Hypothalamus (tissue), 51 donors: ENCODE measurements at places on chromosomes 13 and 19.

GRCh38 chr13:40776232-40776631 is 5.2 kb upstream of the MRPS31 start:
- no peak for DNase-seq

- no peak for DNase-seq
Observed at GRCh38 chr13:104385404-104385803, 1319.2 kb upstream of the SLC10A2 start.

- no peak for DNase-seq
Observed at GRCh38 chr19:54606230-54606629, 12.8 kb downstream of the LILRA1 start.

GRCh38 chr13:40139896-40140520 is 484.5 kb downstream of the COG6 start:
- DNase-seq = no peak

GRCh38 chr19:30480097-30480496 is 107.9 kb downstream of the ZNF536 start:
- DNase-seq = no peak

DNA sequence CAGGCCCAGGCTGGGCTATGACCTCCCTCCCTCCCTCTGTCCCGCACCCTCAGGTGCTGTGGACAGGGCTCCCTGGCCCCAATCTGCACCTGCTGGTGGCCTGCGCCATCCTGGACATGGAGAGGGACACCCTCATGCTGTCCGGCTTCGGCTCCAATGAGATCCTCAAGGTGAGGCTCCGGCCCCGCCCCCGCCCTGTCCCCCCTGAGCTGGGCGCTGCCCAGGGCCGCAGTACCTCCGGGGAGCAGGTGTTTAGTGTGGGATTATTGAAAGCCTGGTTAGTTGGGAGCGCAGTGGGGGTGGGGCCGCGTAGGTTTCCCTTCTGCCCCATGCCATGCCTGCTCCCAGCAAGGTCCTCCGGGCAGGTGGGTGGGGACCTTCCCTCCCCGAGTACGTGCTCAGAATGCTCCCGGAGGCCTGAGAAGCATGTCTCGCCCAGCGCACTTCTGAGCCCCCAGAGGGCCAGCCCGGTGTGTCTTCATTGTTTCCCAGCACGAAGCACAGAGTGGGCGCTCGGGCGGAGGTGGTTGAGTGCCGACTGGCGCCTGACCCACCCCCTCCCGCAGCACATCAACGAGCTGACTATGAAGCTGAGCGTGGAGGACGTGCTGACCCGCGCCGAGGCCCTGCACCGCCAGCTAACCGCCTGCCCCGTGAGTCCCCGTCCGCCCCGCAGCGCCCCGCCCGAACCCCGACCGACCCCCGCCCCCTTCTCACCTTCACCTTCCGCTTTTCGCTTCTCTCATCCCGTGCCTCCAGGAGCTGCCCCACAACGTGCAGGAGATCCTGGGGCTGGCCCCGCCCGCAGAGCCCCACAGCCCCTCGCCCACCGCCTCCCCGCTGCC is 8.8 kb downstream of the IL4I1 start:
- no peak for DNase-seq

DNA sequence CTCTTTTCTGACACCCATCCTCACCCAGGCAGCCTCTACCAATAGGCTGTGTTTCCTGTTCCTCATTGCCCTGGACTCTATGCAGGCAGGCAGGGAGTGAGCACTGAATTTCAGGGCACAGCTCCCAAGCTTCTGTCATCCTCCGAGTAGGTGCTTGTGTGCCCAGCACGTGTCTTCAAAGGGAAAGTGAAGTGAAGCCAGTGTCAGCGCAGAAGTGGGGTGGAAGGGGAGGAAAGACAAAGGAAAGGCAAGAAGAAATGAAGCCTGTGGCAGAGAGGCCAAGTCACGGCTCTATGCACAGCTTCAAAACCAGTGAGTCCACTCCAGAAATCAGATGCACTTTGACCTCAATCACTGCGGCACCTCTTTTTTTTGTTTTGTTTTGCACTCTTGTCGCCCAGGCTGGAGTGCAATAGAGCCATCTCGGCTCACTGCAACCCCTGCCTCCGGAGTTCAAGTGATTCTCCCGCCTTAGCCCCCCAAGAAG is 16.9 kb downstream of the CEBPA start:
- DNase-seq = no peak

GRCh38 chr13:73572824-73573223 is 514.0 kb downstream of the KLF5 start:
- no peak for DNase-seq

DNA sequence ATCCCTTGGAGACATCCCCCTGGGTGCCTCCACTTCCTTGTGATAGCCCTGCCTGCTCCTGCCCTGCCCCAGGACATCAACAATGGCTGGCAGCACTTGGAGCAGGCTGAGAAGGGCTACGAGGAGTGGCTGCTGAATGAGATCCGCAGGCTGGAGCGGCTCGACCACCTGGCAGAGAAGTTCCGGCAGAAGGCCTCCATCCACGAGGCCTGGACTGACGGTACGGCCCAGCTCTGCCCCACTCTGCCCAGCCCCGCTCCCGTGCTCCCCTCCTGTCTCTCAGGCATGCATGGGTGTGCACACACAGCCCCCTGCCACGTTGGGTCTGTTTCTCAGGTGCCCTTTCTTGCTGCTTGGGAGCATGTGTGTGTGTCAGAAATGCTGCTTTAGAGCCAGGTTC is 26.4 kb downstream of the CAPN12 start:
- no peak for DNase-seq

GRCh38 chr13:110531671-110532083 is 29.8 kb downstream of the RAB20 start:
- DNase-seq = no peak

DNA sequence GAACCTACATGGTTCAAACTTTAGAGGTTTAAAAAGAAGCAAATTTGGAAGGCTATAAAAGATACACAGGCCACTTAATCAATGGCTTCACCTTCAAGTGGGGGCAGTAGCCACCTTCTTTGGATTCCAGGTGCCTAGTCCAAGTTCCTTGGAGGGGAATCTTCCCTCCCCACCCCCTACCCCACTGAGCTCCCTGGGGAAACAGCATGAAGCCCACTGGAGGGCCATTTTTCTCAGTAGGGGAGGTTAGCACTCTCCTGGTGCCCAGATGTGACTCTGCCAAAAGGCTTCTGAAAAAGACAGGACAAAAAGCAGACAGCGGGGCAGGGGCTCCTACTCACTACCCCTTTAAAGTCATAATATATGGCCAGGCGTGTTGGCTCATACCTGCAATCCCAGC is 93.9 kb downstream of the KCTD15 start:
- DNase-seq = no peak

DNA sequence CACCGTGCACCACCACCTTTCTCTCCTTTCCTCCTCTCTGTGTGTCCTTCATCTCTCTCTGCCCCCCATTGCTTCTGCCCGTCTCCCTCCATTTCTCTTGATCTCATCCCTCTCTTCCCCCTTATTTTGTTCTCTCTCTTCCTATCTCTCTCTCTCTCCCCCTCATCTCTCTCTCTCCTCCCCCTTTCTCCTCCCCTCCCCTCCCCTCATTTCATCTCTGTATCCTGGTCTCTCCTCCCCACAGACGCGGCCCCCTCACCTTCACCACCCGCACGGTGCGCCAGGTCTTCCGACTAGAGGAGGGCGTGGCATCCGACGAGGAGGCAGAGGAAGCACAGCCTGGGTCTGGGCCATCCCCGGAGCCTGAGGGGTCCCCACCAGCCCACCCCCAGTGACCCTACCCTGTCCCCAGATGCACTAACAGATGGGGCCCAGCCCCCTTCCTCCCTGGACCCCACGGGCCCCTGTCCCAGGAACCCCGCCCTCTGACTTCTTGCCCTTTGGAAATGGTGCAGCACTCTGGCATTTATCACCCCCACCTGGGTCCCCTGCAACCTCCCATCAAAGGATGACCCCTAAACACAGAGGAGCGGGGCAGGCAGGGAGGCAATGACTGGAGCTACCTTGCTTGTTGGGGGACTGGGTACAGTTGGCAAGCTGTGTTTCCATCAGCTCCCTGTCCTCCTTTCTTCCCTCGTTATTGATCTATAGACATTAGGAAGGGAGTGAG is 19.6 kb downstream of the KCNC3 start:
- no peak for DNase-seq
